ENCODE measurements at places on chromosomes 3 and 15.

- ATAC-seq, result no peak
These were observed 1.1 kb downstream of the ITPR1 start for GRCh38 chr3:4493941-4494894.

GRCh38 chr3:183491109-183491922, 62.9 kb upstream of the MCF2L2 start:
- ATAC-seq, result no peak

DNA sequence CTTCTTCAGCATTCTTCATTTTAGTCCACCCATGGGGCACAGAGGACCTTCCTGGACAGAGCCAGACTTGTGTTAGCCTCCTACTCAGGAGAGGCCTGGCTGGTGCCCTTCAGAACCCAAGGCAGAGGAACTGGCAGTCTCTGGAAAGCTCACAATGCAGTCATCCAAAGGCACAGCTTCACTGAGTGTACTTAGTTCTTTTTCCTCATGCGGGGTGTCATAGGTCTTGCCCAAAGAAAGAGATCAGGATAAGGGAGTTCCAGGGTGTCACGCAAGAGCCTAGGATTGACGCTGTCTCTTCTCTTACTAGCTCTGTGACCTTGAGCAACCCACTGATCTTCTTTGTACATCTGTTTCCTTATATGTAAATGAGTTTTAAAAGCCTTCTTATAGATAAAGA, 58.7 kb downstream of the CD200 start:
- no peak for ATAC-seq

GRCh38 chr3:17399586-17399985, 342.8 kb downstream of the TBC1D5 start:
- no peak for ATAC-seq

DNA sequence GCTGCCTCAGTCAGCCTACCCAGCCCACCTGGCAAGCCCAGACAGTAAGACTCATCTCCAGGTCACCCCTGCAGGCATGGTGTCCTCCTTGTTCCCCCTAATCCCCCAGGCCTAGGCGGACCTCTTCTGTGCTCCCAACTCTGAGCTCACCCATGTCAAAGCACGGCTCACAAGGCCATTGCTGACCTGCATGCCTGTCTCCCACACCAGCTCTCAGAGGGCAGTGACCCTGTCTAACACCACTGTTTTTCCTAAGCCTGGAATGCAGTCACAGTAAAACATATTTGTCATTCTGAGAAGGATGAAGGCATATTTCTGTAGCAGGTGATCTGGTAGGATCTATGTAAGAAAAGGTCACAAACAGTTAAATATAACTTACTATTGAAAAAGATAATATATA, 110.3 kb upstream of the HACD2 start:
- ATAC-seq, result no peak

Data from gastroesophageal sphincter (tissue), 4 donors.